ENCODE measurements at places on chromosomes 5 and 9. TPM values are rescaled to one million over a fixed set of nuclear protein-coding genes. Genes with fewer than 3 reads are reported as not detected.
A peak's percentile ranks its signal among the peaks of the same experiment; 100 is the strongest.

- no peak for DNase-seq
Observed at GRCh38 chr9:133876144-133876543, 116.0 kb downstream of the VAV2 start.

DNA sequence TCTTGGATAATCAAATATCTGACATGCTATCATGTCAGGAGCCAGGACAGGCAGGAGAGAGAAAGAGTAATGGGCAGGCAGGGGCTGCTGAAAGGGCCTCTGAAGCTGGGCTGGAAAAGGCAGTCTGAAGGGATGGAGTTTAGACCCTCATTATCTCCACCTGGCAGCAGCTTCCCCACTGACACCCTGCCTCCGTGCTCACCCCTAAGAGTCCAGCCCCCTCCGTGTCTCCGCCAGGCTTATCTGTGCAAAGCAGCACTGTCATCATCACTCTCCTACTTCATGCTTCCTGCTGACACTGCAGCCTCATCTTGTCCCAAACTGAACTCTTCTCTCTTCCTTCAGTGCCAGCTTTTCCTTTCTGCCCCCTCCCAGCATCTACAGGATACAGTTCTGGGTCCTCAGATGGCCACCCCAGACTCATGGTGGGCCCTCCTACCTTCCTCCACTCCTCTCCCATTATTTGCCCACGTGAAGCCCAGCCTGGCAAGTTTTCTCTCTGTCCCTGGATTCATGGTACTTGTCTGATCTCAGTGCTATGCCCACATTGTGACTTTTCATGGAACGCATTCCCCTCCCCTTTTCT is 70.9 kb upstream of the KLF9 start:
- DNase-seq = no peak

- DNase-seq = no peak
Observed at GRCh38 chr9:108830272-108830671, 25.5 kb downstream of the ACTL7B start.

- DNase-seq = no peak
Observed at GRCh38 chr9:120570296-120570695, 9.7 kb downstream of the CDK5RAP2 start.

DNA sequence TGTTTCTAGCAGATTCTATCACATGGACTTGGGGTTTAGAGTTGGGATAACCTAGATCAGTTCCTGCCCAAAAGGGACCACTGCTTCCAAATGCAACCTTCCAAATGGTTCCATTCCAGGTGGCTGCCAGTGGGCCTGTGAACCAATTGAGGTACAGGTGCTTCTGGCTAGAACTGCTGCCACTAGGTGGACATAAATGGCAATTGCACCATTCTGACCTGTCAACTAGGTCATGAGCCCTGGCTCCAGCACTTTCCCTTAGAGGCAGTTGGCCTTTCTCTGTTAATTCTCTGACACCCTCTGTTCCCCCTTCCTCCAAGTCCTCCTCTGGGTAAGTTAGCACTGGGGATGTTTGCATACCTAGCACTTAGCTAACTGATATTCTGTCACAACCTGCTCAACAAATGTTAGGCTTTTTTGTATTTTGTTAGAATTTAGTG is 16.6 kb upstream of the HEMGN start:
- no peak for DNase-seq

- DNase-seq = peak; percentile 30
Observed at GRCh38 chr9:114069476-114070187, 8.5 kb downstream of the AMBP start.

DNA sequence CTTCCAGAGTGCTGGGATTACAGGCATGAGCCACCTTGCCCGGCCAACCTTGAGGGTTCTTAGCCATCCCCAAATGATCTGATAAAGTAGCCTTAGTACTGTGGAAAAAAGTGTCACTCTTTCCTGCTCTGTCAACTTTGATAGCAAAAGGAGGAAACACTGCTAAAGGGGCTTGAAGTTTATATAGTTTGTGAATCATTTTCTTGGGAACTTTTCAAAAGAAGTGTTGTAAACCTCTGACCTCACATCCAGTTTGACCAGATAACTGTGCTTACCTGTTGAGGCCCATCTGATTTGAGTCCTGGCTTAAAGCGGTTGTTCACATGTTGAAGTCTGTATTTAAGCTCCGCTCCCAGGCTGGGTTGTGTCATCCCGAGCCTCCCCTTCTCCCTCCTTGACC is 303.3 kb downstream of the DOCK8 start:
- DNase-seq = no peak

GRCh38 chr9:87269296-87270176 is 228.1 kb upstream of the DAPK1 start:
- no peak for DNase-seq

- DNase-seq = no peak
Observed at GRCh38 chr5:75324791-75325190, 12.2 kb upstream of the HMGCR start.

DNA sequence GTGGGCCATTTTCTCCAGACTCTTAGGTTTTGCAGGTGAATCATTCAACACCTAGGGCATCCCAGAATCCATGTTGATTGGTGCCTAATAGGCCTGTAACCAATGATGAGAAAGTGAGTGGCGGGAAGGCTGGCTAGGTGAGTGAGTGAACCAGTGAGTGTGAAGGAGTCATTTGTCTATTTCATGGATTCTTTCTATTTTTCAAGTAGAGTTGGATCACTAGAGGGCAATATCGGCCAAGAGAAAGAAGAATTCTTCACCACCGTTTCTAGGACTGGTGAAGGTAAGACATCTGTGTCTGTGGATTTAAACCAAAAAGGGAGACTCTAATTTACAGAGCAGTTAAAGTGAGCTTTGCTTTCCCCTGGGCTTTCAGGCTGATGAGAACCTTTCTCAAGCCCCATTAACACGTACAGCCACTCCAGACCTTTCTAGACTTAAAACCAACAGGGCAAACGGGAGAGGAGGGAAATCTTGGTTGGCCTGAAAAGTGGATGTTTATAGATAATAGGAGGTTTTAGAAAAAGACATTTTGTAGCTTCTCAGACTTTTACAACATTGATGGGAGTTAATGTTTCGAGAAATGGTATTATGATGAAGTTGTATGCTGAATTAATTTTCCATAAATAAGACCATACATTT is 114.3 kb upstream of the IL12B start:
- DNase-seq = no peak

- no peak for DNase-seq
Observed at GRCh38 chr5:155783246-155783645, 543.7 kb upstream of the SGCD start.

- DNase-seq = no peak
Observed at GRCh38 chr5:143142596-143143435, 260.7 kb downstream of the NR3C1 start.

DNA sequence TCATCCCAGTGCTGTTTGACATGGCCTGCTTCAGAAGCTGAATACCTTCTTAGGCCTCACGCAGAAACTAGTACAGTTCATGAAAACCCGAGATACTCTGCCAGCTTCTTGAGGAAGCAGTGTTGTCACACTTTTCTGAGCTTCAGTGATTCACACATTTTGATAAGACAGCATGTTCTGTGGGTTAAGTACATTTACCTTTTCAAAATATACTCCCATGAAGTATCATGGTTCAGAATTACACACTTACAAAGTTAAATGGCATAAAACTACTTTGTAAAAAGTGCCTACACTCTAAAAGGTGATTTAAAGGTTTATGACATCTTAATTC is 56.9 kb downstream of the VCAN start:
- DNase-seq = no peak

DNA sequence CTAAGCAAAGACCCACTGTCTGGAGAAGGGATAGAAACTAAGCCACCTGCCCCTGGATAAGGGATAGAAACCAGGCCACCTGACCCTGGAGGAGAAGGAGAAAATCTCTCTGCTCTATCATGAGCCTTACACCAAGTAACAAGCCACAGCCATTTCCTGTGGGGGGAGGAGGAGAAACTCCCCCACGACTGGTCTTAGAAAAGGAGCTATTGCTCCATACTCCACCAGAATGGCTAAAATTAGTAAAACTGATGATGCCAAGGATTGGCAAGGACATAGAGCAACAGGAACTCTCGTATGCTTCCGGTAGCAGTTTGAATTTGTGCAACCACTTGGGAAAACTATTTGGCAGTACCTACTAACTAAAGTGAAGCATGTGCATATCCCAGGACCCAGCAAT is 70.8 kb downstream of the ACTL7B start:
- no peak for DNase-seq

DNA sequence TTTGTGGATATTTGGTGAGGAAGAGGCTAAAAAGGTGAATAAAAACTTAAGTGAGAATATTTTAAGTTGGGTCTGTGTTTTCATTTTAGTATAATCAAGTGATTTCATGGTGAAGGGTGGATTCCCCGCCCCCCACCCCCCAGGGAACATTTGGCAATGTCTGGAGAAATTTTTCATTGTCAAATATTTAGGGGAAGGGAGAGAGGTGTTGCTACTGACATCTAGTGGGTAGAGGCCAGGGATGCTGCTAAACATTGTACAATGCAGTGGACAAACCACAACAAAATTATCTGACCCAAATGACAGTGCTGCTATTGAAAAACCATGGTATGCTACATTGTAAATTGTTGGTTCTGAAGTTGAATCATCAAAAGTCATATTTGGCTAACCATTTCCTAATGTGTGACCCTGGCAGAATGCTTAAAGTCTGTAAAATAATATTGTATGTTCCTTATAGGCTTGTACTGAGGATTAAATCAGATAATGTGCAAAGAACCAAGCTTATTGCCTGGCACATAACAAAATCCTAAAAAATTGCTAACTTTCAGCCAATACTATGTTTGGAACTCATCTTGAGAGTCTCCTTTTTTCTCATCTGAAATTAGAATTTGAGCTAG is 5.6 kb downstream of the C5orf24 start:
- no peak for DNase-seq

DNA sequence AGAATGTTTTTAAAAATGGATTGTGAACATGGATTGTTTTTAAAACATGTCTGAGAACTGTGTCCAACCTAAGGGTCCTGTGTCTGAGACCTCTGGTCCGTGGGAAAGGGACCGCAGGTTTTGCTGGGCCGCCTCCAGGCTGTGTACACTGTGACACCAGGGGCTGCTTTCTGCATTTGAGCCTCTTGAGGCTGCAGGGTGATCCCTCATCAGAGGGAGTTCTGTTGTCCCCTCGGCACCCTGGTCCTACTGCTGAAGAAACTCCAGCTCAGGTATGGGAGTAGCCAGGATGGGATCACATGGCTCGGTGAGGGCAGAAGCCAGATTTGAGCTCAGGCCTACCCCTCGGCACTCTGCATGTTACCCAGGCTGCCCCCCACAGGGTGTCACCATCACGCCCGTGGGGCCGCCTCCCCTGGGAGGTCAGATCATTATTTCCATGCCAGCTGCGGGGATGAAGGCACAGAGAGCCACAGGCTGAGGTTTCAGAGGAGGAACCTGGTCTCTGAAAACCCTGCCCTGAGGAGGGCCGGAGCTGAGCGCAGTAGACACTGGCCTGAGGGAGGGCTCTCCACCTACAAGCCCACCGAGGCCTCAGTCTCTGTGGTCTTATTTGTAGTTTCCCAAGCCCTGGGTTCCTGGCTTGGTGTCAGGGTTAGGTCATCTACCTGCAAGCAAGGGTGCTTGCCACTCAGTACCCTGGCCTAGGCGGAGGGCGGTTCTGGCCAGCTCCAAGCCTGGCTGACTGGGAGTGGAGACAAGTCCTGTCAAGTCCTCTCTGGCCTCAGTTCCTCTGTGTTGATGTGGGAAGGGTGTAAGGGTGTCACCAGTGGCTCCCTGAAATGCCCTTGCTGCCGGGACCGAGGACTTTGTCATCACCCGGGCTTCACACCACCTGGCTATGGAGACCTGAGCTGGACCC is 2.8 kb downstream of the PRR7 start:
- no peak for DNase-seq

DNA sequence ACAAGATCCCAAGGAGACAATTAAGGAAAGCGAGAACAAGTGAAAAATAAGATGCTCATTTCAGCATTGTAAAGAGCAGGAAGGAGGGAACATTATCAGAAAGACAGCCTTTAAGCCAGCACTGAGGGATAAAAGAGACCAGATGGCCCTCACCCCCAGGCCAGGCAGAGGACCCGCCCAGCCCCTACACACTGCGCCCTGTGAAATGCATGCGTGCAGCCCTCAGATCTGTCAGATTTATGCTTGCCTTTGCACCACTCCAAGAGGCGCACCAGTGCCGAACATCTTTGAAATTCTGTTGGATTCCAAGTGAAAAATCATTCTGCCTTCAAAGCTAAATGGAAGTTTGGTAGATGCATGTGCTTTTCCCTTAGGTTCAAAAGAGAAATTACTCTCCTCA is 378.0 kb downstream of the MLLT3 start:
- DNase-seq = no peak

Gene PCDHB14
- total RNA-seq = 3.0 TPM

Gene ALDH7A1
- 26.1 TPM for total RNA-seq

Gene PWWP2A
- 26.7 TPM for total RNA-seq

Gene PCDHA12
- total RNA-seq = 8.8 TPM

DNA sequence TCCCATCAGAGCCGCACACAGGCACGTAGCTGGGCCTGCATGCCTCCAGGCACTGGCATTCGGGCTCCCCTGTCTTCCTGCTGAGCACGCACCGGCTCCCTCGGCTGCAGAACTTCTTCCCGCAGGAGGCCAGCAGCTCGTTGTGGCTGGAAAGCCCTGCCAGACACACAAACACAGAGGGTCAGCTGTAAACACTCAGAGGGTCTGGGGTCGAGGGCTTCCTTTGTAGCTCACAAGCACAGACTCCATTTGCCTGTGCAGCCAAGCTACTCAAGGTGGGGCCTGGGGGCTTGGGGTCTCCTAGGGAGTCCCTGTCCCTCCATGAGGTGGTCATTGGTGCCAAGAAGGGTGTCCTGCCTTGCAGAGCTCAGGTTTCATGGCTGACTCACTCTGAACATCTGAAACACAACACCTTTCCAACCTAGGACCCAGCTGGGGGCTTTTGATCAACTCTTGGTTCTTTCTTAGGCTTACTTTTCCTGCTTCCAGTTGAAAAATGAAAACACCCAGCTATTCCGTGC is 211.4 kb downstream of the FSTL4 start:
- no peak for DNase-seq

- no peak for DNase-seq
Observed at GRCh38 chr5:20087299-20087698, 99.3 kb upstream of the CDH18 start.

- DNase-seq = no peak
Observed at GRCh38 chr5:120734033-120734432, 269.9 kb downstream of the PRR16 start.

- DNase-seq = no peak
Observed at GRCh38 chr5:110865400-110866094, 126.7 kb downstream of the SLC25A46 start.

All from upper lobe of right lung (tissue), 1 donor.